ENCODE measurements at places on chromosomes 16 and 17.
A peak's percentile ranks its signal among the peaks of the same experiment; 100 is the strongest.

DNA sequence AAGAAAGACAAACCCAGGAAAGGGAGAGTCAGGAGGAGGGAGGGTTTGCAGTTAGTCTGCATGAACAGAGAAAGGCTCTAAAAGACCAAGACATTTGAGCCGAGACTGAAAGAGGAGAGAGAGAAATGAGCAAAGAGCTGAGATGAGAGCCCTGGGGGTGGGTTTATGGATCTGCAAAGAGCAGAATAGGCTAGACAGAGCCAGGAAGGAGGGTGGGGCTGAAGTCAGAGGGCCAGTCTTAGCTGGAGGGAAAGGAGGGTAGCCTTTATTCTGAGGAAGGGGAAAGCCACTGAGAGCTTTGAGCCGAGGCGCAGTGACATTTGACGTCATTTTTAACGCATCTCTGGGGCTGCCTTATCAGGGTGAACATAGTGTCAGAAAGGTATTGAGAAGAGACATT is 85.7 kb upstream of the CDH13 start:
- no peak for DNase-seq

GRCh38 chr17:43832976-43833829 is at the start of gene MPP3:
Gene MPP3 (minus strand): TSS chr17:43833146. CDS start chr17:43831906, 1,240 bp downstream.
- DNase-seq, result peak; percentile 47

- no peak for DNase-seq
Measured at GRCh38 chr17:49595328-49595727, 19.7 kb downstream of the NXPH3 start.

GRCh38 chr16:83400234-83400633 is 407.5 kb upstream of the HSBP1 start:
- DNase-seq, result no peak

DNA sequence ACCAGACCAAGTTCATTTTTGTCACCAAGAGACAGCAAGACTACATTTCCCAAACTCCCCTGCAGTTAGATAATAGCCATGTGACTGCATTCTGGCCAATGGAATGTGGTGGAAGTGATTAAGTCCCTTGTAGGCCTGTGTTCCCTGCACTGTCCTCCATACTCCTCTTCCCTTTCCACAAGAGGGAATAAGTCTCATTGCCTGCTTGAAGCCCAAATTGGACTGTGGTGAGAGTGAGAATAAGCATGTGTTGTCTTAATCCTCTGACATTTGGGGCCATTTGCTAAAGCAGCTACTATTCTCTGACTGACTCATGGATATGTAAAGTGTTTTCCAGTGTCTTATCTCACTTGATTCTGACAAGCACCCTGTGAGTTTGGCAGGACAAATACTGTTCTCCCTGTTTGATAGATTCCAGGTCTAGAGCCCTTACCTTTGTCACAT is 20.7 kb downstream of the PIK3R6 start:
- no peak for DNase-seq

GRCh38 chr16:6558661-6559060 is 774.0 kb upstream of the RBFOX1 start:
- DNase-seq, result no peak

DNA sequence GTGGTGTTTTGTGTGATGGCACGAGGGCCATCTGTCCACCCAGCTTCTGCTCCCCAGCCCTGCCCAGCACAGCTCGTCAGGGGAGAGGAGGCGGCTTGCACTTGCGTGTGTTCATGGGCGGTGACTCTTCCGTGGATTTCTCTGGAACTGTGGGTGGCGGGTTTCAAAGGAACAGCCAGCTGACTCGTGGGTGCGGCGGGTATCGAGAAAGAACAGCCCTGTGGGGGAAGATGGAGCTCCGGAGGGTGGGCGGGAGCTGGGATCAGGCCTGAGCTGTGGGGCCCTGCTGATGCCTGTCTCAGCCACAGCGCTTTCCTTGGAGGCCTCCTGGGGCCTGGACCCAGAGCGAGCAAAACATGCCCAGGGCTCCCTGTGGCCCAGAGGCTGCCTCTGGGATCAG is 13.2 kb downstream of the NAGPA start:
- no peak for DNase-seq

DNA sequence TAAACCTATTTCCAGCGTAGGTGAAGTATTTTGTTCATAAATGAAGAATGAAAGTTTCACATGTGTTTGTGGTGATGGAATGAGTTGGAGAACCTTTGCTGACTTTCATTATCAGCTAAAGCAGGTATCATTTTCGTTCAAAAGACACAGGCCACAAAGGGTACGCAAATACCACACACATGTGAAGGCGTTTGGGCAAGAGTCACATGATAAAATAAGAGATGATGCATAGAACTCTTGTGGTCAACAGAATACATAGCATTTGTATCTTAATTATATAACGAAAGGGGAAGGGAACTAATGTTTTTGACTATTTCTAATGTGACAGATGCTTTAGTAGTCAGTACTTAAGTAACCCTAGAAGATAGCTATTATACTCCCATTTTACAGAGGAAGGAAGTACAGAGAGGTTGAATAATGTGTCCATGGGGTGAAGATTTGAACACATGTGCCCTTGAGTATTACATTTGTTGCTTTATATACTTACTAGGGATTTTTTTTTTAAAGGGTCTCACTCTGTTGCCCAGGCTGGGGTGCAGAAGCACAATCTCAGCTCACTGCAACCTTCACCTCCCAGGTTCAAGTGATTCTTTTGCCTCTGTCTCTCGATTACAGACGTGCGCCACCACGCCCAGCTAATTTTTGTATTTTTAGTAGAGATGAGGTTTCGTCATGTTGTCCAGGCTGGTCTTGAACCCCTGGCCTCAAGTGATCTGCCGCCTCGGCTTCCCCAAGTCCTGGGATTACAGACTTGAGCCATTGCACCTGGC is 4.8 kb downstream of the RPA1 start:
- no peak for DNase-seq

DNA sequence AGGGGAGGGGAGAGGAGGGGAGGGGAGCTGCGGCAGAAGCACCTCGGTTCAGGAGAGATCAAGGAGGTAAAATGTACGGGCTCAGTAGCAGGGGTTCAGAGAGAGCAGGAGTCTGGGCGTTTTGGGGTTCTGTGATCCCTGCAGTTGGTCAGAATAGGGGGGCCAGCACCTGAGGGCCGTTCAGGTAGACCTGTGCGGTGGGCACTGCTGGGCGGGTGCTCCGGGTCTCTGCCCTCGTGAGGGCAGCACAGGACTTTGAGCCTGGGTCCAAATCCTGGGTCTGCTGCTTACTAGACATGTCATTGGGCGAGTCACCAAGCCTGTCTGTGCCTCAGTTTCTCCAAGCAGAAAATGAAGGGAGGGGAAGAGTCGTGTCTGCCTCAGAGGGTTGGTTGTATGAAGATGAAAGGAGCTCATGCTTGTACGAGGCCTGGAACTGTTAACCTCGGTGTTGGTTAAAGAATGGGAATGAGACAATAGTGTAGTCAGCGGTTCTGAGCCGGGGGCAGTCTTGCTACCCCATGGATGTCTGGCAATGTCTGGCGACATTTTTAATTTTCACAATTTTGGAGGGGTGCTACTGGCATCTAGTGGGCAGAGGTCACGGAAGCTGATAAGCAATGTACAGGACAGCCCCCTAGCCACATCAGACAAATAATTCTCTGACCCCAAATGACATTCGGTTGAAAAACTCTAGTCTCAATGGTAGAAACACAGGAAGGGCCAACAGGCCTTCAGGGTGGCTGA is 35.4 kb downstream of the OR1D5 start:
- no peak for DNase-seq

- DNase-seq, result no peak
Measured at GRCh38 chr16:56255904-56256303, 64.6 kb downstream of the GNAO1 start.

- DNase-seq, result peak; percentile 18
Measured at GRCh38 chr16:84518804-84519341, 14.4 kb upstream of the MEAK7 start.

DNA sequence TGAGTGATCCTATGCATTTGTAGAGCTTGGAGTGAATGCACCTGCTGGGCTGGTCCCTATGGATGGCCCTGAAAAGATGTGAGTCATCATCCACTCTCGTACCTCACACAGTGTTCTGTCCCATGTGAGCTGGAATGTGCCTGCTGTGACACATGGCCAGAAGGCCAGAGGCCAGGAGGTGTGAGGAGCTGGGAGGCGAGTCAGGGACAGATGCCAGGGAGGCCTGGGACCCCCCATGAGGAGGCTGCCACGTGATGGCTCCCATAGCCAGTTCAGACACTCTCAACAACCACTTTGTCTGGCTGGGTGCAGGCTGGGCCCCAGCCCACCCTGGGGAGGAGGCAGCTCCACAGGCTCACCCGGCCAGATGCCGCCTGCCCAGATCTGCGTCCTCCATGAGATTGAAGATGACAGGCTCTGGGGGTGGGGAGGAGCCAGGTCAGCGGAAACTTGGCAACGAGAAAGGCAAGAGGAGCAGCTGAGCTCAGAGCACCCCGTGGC is 168.8 kb downstream of the C16orf78 start:
- no peak for DNase-seq

DNA sequence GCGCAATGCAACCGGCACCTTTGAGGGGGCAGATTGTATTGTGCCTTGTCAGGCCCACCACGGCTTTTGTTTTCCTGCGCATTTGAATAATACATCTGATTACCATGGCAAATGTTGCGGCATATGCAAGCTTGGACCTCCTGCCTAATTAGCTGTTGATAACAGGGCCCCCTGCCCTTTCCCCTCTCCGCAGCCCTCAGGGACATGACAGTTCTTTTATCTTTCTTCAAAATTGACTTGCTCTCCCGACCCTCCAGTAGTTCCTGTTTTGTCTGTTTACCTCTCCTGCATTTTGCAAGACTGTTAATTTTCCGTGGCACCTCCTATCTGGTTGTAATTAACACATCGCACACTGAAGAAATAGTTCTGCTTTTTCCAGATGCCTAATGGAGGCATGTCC is 86.8 kb downstream of the RBFOX1 start:
- DNase-seq, result no peak

GRCh38 chr16:78395035-78395434 is 295.6 kb downstream of the WWOX start:
- no peak for DNase-seq

GRCh38 chr17:48587276-48588073 is 2.6 kb downstream of the HOXB3 start:
- no peak for DNase-seq

DNA sequence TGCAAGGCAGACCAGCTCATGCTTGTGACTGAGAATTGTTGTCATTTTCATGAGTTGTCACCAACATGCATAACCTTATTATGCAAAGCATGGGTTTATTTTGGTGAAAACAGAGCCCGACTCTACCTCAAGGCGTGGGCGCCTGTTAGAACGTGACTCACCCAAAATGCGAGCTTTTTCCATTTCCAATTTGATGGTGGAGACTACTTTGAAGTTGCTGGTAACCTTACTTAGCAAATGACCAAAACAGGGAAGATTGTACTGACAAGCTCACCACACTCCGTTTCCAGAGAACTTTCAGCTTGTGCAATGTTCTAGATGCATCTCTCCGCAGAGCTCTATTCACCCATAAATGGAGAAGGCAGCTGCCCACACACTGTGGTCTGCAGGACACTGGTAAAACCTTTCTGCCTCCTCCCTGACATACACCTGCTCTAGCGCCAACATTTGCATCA is 284.5 kb downstream of the MAF start:
- DNase-seq, result peak; percentile 33

DNA sequence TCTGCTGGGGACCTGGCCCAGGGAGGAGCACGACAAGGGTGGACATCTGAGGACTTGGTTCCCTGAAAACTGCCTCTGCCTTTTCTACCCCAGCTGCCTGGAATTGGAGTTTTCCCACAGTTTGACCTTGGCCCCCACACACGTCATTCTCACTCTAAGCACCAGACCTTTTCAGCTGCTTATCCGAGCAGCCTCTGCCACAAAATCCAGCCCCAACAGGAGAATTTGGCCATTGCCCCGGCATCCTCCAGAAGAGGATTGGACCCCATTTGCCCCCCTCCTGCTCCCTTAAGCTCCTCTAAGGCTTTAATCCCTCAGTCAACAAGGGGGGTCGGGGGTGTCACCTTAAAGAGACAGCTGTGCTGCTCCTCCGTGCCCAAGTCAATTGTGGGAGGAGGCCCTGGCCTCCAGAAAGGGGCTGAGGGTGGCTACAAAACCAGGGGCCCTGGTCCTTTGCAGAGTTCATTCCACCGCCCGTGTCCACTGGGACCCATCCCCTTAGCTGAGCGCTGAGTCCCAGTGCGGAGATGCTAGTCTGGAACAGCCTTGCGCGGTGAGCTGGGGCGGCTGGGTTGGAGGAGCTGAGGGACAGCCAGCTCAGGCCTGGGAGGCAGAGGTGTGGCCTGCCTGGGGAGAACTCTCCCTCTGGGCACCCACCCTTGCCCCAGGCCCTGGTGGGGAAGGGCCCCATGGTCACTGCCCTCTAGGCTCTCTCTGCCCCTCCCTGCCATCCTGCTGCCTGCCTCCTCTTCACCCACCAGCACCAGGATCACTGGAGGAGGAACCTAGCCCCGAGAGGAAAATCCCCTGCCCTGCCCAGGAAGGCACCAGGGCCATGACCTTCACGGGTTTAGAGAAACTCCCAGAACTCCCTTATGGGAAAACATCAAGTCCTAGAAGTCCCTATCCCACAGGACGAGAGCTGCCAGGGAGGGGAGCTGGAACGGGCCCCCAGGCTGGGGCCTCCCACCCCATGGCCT is 18.8 kb downstream of the TTYH2 start:
- DNase-seq, result no peak

GRCh38 chr17:17128476-17129075 is 77.6 kb downstream of the PLD6 start:
- no peak for DNase-seq

DNA sequence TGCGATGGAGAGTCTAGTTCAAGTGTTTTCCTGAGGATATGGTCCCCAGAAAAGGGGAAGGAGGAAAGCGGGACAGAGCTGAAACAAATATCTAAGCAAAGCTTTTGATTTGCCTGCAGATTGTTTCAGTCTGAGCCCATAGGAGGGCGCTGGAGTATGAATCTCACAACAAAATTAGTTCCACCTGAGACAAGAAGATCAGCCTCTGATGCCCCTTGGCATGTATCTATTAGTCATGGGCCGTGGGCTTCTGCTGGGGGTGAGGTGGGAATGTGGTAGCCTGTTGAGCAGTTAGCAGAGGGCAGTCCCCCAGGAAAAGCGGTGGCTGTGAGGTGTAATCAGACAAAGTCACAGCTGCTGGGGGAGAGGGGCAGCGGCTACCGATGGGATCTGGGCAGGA is 446.9 kb downstream of the CA10 start:
- DNase-seq, result no peak

DNA sequence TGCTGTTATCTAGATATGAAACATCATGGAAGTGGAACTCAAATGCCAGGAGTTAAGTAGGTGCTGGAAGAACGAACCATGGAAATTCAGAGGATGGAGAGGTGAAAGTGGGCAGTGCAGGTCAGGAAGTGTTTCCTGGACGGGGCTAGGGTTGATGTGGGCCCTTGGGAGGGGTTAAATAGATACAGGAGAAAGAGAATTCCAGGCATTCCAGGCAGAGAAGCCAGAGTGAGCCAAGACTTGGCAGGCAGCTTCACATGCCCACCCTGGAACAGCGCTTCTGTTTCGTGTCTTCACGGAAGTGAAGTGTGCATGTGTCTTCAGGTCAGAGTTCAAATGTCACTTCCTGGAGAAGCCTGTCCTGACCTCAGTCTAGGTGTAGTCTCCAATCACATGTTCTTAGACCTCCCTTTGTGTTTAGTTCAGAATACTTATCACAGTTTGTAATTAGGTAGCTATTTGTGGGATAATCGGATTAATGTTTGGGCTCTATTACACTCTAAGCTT is 41.3 kb downstream of the GP2 start:
- no peak for DNase-seq

GRCh38 chr16:56163938-56164337 is 27.4 kb upstream of the GNAO1 start:
- DNase-seq, result no peak

GRCh38 chr16:74982256-74982655 is 2.7 kb downstream of the WDR59 start:
- DNase-seq, result no peak
